Activated CD4-positive, alpha-beta T cell treated with anti-CD3 and anti-CD28 coated beads, Interleukin-2, amount 10 ng/mL, durations not matched to agents 24 days and 14 days (primary cell): ENCODE measurements at places on chromosomes 11 and 22. TPM values are rescaled to one million over a fixed set of nuclear protein-coding genes. Genes with fewer than 3 reads are reported as not detected.

DNA sequence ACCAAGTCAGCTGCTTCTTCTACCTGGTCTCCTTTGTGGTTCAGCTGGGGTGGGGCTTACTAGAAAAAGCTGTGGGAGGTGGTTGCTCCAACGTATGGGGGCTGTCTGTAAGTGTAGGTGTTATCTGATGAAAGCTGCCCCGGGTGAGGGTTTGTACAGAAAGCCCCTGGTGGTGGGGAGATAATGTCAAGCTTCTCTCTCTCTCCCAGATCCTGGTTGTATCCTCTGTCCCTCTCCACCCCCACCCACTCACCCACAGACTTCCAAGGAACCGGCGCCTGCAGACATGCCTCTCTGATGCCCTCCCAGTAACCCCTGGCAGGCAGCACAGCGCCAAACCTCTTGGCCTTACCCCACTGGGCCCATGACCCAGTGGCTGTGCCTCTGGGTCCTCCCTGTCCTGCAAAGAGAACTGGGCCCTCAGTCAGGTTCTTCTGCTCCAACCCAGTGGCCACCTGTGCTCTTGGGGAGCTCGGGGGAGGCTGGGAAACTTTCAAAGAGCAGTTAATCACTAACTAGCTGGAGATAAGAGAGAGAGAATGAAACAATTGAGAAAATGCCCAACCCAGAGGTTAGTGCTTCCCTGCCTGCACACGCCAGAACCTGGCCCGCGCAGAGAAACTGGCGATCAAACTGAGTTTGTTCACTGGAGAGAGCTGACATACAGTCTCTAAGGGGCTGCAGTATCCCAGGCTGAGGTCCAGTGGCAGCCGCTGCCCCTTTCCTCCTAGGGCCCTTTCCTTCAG lies 20.4 kb upstream of the EHF start:
- peaks cover 10% of the 10 kb centered on the region for H3K27me3 ChIP-seq
- no peaks in the 10 kb centered on the region for H3K4me1 ChIP-seq
- no peak for DNase-seq
- no peak overlapping the region for H3K4me3 ChIP-seq

DNA sequence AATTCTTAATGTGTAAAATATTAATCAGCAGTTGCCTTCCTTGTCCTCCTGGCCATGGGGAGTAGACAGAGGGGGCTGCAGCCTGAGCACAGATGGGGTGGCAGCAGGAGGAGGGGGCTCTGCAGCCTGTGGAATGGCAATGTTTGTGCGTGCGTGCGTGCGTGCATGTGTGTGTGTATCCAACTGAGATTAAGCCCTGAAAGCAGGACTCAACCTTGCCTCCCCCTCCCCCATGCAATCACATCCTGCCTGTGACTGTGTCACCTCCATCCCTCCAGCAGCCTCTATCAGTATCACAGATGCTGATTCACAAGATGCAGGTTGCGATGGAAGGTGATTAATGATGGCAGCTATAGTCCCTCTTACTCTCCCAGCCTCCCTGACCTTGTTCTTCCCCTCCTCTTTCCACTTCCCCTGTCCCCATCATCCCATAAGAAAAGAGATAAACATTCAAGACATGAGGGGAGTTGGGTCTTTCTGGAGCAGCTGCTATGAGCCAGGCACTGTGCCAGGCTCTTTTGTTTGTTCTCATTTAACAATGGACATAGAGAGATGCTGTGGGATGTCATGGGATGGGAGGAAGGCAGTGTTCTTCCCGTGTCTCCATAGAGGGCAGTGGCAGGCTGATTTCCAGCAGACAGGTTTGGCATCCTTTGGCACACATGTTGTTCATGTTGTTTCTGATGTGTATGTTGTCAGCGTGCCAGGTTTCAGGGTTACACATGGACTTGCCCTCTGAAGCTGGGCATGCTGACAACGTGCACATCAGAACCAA lies 43.8 kb upstream of the NECTIN1 start:
- H3K36me3 ChIP-seq = no peaks in the 10 kb centered on the region
- no peak for DNase-seq
- H3K27ac ChIP-seq = no peak overlapping the region
- H3K27me3 ChIP-seq = peaks cover 5% of the 10 kb centered on the region
- H3K4me3 ChIP-seq = no peak overlapping the region
- no peaks in the 10 kb centered on the region for H3K4me1 ChIP-seq

DNA sequence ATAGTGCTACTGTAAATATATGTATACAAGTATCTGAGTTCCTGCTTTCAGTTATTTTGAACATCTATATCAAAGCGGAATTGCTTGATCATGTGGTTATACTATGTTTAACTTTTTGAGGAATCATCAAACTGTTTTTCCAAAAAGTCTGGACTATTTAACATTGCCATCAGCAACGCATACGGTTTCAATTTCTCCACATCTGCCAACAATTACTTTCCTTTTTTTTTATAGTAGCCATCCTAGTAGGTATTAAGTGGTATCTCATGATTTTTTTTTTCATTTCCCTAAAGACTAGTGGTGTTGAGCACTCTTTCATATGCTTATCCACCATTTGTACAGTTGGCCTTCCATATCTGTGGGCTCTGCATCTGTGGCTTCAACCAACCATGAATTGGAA lies 1.3 kb upstream of the UBE4A start:
- peaks cover 33% of the 10 kb centered on the region for H3K4me1 ChIP-seq
- H3K36me3 ChIP-seq = peaks cover 20% of the 10 kb centered on the region
- no peak overlapping the region for H3K4me3 ChIP-seq
- H3K27ac ChIP-seq = no peak overlapping the region

DNA sequence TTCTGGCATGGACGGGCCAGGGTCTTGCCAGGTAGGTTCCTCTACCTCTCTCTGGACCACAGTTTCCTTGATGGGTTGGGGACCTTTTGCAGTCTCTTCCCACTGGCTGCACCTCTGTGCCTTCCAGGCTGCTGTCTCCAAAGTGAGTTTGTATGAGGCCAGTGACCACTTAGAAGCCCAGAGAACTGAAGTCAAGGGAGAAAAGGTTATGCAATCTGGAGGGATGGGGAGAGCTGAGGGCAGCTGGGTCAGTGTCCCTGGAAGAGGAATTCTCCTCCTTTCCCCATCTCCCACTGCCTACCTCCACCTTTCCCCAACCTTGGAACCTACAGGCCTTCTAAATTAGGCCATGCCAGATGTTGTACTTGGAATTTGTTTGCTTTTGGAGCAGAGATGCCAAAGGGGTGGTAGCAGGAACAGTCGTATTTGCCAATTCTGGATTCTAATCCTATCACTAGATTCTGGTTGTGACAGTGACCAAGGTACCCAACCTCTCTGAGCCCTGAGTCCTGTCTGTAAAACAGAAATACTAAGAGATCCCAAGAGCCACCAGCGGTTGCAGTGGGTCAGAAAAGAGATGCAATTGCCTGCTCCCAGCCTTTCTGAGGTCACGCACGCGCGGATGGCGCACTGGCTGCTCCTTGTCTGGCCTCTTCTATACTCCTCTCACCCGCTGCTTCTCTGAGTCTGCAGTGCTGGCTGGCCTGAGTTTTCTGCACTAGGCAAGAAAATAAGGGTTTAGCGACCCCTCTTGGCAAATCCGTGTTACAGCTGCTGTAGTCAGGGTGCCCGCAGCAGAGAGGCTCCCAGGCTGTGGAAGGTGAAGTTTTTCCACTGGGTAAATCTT lies 10.7 kb upstream of the ACCSL start:
- no peaks in the 10 kb centered on the region for H3K36me3 ChIP-seq
- no peaks in the 10 kb centered on the region for H3K4me1 ChIP-seq
- peak; percentile 76 for DNase-seq
- no peak overlapping the region for H3K27ac ChIP-seq
- H3K27me3 ChIP-seq = peaks cover 7% of the 10 kb centered on the region

The SEC14L2 gene
- 25.1 and 26.7 TPM in 2 replicates for total RNA-seq

GRCh38 chr11:35011944-35012343 lies 95.5 kb downstream of the PDHX start:
- H3K4me3 ChIP-seq = peak overlapping the region; percentile 73
- peak overlapping the region; percentile 91 for H3K27ac ChIP-seq
- DNase-seq = no peak
- H3K27me3 ChIP-seq = peaks cover 16% of the 10 kb centered on the region
- peaks cover 4% of the 10 kb centered on the region for H3K36me3 ChIP-seq

DNA sequence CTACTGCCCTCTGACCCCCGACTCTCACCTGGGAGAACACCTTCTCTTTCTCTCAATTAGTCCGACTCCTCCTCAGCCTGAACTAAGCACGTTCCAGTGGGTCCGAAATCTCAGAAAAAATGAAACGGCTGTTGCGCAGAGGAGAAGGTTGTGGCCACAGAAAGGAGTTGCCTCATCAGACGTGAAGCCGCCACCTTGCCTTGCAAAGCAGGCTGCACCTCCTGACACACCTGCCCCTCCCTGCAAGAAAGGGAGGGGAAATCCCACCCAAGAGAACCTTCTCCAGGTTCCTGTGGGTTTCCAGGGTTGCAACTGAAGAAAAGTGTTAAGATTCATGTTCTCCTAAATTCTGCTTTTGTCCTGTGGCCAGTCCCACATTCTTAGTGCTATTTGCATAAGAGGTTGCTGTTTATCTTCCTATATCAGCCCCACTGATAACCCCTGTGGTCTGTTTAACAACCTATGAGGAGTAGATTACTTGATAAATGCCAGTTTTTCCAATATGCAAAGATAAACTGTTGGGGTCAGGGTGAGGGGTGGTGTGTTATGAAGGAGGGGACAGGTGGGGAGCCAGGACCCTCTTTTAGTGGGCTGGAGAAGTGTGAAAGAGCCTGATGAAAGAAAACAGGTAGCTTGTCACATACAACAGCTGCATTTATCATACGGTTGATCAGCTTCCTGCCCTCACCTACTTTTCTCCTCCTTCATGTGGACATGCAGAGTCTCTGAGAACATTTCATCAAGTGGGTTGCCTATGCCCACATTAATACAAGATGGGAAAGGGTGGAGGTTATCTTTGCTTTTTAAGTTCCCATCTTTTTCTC lies 18.2 kb downstream of the ZBTB16 start:
- H3K36me3 ChIP-seq = no peaks in the 10 kb centered on the region
- DNase-seq = peak; percentile 65
- H3K27ac ChIP-seq = peak overlapping the region; percentile 50
- peak overlapping the region; percentile 49 for H3K4me3 ChIP-seq
- H3K27me3 ChIP-seq = peaks cover 32% of the 10 kb centered on the region

DNA sequence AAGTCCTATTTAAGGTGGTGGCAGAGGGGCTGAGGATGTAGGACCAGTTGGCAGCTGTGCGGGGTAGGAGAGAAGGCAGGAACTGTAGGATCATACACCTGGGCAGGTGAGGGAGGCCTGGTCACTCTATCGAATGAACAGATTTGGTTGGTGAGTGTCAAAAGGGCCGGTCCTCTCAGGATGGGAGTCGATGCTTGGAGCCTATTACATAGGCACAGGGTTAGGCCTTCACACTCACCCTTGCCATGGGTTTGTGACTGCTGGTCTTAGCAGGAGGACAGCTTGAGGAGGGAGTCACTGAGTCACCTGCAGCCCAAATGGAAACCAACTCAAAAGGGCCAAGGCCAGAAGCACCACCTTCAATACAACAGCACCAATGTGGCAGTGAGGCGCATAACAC lies 80.2 kb upstream of the NARS2 start:
- H3K36me3 ChIP-seq = no peaks in the 10 kb centered on the region
- no peak overlapping the region for H3K4me3 ChIP-seq
- peaks cover 25% of the 10 kb centered on the region for H3K4me1 ChIP-seq

- H3K36me3 ChIP-seq = no peaks in the 10 kb centered on the region
- no peak for DNase-seq
- no peak overlapping the region for H3K27ac ChIP-seq
- peaks cover 1% of the 10 kb centered on the region for H3K27me3 ChIP-seq
- H3K4me3 ChIP-seq = no peak overlapping the region
These were observed 17.1 kb downstream of the YPEL1 start for GRCh38 chr22:21718499-21718898.

DNA sequence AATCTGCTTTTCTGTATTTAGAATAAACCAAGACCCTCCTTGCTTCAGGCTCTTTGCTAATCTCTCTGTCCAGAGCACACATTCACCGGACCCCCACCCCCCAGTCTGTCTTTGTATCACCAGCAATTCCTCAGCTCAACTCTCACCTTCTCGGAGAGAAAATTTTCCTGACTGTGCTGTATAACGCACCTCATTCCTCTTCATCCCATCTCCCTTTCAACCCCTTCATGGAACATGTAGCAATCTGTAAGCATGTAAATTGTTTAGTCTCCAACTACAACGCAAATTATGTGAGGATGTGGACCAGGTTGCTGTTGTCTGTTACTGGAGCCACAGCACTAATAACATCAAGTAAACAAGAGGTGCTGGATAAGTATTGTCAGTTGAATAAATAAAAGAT lies 349.8 kb downstream of the DCDC1 start:
- no peaks in the 10 kb centered on the region for H3K27me3 ChIP-seq
- no peaks in the 10 kb centered on the region for H3K4me1 ChIP-seq
- H3K4me3 ChIP-seq = no peak overlapping the region
- no peak for DNase-seq

DNA sequence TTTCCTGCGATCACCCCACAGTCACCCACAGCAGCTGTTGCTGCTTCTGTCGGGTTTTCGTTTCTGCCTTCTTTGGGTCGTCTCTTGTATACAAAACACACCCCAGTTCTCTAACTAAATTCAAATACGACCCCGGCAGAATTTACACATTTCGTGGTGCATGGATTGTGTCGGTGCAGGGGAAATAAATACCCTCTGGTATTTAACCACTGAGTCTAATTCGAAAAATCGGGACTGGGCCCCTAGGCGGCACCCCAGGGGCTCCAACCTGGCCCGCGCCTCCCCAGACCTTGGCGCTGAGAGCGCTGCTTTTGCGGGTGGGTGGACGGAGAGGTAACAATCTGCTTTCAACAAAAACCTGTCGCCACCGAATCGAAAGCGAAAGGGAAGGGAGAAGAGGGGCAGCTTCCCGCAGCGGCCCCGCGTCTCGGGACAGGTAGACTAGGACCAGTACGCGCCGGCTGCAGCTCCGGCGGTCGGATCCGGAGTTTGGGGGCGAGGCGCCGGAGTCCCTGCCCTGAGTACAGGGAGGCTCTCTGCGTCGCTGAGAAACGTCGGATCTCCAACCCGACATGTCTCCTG lies 4.4 kb downstream of the ALX4 start:
- peak; percentile 90 for DNase-seq
- H3K4me1 ChIP-seq = peaks cover 26% of the 10 kb centered on the region
- no peaks in the 10 kb centered on the region for H3K36me3 ChIP-seq
- peak overlapping the region; percentile 88 for H3K4me3 ChIP-seq
- peak overlapping the region; percentile 70 for H3K27ac ChIP-seq
- H3K27me3 ChIP-seq = peaks cover 85% of the 10 kb centered on the region

DNA sequence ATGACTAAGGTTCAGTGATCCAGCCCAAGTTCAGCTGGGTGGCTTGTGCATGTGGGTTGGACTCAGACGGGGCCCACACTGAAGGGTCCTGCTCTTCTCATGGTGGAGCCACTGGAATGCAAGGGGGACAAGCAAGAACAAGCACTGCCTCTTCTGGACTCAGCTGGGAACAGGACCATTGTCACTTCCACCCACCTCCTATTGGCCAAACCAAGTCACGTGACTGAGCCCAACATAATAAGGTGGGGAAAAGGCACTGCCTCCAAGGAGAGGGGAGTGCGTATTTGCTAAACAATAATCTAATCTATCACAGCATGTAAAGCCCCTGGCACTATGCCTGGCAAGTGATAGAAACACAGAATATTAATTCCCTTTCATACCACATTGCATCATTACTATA lies 87.1 kb downstream of the CHST1 start:
- no peak overlapping the region for H3K4me3 ChIP-seq
- H3K4me1 ChIP-seq = no peaks in the 10 kb centered on the region
- H3K36me3 ChIP-seq = no peaks in the 10 kb centered on the region
- peaks cover 3% of the 10 kb centered on the region for H3K27me3 ChIP-seq
- H3K27ac ChIP-seq = no peak overlapping the region

The CTSC gene
- 67.1 and 71.8 TPM in 2 replicates for total RNA-seq

GRCh38 chr22:20249797-20250354 lies 18.2 kb downstream of the RTN4R start:
- H3K27me3 ChIP-seq = no peaks in the 10 kb centered on the region
- no peaks in the 10 kb centered on the region for H3K36me3 ChIP-seq
- peaks cover 11% of the 10 kb centered on the region for H3K4me1 ChIP-seq
- no peak for DNase-seq
- no peak overlapping the region for H3K4me3 ChIP-seq
